ENCODE measurements at places on chromosomes 2 and 18. TPM values are rescaled to one million over a fixed set of nuclear protein-coding genes. Genes with fewer than 3 reads are reported as not detected.
A peak's percentile ranks its signal among the peaks of the same experiment; 100 is the strongest.

DNA sequence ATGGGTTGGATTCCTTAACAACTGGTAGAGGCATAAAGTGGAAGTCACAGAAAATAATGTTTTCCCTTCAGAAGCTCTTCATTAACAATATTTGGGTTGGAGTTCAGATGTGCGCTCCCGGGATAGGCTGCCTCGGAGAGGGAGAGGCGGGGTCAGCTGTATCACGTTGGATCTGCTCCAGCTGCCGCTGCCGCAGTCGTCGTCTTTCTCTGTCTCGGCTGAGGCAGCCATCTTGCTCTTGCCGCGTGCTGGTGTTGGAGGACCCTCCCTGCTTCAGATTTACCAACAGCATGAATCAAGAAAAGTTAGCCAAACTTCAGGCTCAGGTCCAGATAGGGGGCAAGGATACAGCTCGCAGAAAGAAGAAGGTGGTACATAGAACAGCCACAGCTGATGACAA is 35.1 kb downstream of the TANC1 start:
- no peaks in the 10 kb centered on the region for H3K36me3 ChIP-seq
- no peak overlapping the region for H3K27ac ChIP-seq
- H3K27me3 ChIP-seq = no peaks in the 10 kb centered on the region
- H3K4me1 ChIP-seq = peaks cover 9% of the 10 kb centered on the region

KIAA2012 gene
- not detected for total RNA-seq

CRYBA2 gene
- total RNA-seq = not detected

CFC1 gene
- not detected for total RNA-seq

C2orf15 gene
- 1.4 TPM for total RNA-seq

FAP gene
- total RNA-seq = 1.5 TPM

DNA sequence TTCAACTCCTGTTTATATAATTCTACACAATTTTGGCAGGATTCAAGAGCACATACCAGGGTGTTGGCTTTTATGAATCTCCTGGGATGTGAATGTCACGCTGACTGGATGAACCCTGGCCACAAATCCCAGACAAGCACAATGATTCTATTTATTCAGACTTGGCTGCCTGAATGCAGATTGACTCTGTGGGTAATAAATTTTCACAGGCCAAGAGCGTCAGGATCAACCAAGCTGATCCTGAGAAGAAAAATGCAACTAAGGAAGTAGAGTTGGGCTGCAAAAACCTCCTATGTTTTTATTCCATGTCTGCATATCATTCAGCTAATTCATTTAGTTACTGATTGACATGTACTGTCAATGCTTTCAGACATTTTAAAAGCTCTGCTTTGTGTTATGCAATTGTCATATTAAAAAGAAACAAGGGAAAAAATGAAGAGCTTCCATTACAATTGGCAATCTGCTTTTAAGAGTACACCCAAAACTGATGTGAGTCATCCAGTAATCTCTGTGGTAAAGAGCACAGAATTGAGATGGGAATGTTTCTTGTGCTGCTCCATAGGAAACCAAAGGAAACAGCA is 173.0 kb upstream of the REV1 start:
- no peaks in the 10 kb centered on the region for H3K27me3 ChIP-seq
- H3K4me1 ChIP-seq = no peaks in the 10 kb centered on the region
- no peak overlapping the region for H3K27ac ChIP-seq
- no peak for DNase-seq
- H3K4me3 ChIP-seq = no peak overlapping the region

- H3K27ac ChIP-seq = peak overlapping the region; percentile 77
- H3K4me3 ChIP-seq = no peak overlapping the region
- DNase-seq = peak; percentile 86
- H3K36me3 ChIP-seq = peaks cover 11% of the 10 kb centered on the region
Measured at GRCh38 chr2:65064728-65065552, 8.7 kb downstream of the CEP68 start.

DNA sequence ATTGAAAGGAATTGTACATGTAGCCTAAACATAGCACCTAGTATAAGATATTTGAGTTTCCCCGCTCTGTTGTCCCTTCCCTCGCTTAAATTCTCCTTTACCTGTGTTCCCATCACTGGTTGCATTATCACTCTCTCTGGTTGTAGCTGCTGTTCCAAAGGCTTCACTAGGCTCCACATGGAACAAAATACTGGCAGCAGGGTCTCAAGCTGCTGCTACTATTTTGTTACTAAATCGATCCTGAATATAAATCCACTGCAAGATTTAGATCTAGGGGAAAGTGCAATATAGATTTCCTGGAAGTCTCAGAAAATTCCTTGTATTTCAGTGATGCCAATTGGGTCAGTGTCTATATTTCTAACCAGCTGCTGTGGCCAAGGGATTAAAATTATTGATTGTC is 443.5 kb downstream of the SATB2 start:
- DNase-seq = no peak
- H3K36me3 ChIP-seq = no peaks in the 10 kb centered on the region
- no peaks in the 10 kb centered on the region for H3K4me1 ChIP-seq
- no peak overlapping the region for H3K27ac ChIP-seq

DNA sequence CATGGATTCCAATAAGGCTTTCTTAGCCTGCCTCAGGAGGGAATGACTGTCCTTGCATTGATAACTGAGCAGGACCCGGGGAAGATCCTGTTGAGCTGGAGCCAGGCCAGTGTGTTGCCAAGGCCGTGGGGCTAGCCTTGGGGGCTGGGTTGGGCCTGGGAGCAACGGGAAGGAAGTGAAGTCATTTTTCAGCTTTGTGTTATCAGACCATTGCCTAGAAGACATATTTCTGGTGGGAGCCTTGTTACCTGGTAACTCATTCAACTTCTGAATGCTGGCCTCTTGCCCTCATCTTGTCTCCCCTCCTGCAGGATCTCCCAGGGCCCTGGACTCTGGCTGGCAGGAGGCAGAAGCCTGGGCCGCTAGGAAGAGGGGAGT is 92.7 kb upstream of the MGAT5 start:
- peak; percentile 85 for DNase-seq
- H3K36me3 ChIP-seq = peaks cover 6% of the 10 kb centered on the region
- H3K27ac ChIP-seq = peak overlapping the region; percentile 82
- peaks cover 80% of the 10 kb centered on the region for H3K4me1 ChIP-seq
- H3K27me3 ChIP-seq = no peaks in the 10 kb centered on the region
- H3K4me3 ChIP-seq = no peak overlapping the region

DNA sequence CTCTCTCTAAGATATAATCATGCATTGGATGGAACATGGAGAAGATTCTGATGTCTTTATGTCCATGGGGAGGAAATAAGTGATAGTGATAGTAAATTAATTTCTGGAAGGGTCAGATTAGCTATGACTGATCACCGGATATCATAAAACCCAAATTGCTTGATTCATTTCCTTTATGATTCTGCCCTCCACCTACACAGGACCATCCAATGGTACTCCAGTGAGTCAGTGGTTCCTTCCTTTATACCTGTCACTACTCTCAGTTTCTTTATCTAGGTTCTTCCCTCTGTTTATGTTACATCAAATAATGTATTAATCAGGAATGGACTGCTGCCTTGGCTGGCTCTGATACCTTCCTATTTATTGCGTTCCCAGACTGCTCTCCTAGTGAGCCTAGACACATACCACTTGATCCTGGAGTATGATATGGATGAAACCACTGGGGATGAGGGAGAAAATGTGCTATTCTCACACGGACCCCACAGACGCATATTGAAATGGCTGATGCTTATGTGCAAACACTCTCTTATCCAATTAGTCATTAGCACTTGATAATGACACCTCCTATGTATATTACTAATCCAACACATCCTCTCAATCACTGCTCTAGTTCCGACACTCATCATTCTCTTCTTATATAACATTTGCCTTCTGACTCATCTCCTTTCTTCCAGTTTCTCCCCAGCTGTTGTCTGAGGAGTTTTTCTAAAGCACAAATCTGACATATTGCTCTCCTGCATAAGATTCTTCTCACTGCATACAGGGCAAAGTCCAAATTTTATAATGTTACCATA is 315.6 kb downstream of the INSIG2 start:
- H3K36me3 ChIP-seq = no peaks in the 10 kb centered on the region
- no peaks in the 10 kb centered on the region for H3K4me1 ChIP-seq
- no peak overlapping the region for H3K27ac ChIP-seq
- peaks cover 18% of the 10 kb centered on the region for H3K27me3 ChIP-seq

DNA sequence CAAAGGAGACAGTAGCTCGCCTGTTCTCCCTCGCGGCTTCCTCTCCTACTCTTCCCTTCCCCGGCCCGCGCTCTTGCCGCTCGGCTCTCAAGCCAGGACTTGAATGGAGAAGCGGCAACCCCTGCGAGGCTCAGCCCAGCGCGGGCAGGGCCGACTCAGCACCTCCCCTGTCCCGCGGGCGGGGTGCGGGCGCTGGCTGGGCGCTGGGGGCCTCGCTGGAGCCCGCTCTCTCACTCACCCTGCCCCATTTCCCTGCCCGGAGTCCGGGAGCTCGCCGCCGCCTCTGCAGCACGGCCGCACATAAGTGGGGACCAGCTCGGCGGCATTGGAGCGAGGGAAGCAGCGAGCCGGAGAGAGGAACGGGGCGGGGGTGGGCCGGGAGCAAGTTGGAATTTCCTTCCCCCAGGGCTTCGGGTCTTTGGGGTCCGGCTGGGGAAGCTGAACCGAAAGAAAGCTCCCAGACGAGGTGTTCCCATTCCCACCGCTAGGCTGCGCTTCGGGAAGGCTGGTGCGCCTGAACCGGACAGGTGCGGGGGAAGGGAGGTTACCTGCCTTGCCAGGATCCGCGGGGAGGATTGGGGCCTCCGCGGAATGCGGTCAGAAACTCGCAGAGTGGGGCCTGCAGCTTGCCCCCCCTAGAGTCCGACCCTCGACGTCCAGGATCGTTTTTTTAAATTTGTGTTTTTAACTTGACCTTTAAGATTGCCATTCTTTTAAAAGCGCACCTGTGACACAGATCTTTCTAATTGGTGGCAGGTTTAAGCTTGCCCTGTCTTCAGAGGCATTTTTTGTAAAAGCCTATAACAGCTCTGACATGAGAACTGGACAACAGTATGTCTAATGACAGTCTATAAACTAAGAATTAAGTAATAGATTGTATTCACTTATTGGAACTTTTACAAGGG is at the start of gene COBLL1:
COBLL1 (minus strand) TSS at position 105 of the 905 bp plus-strand sequence. CDS start 627 bp downstream, outside the sequence.
- peak within 1 kb of the TSS; percentile 71 for H3K27ac ChIP-seq
- peaks cover 54% of the 10 kb centered on the region for H3K4me1 ChIP-seq
- peak within 1 kb of the TSS; percentile 86 for H3K4me3 ChIP-seq
- no peaks in the 10 kb centered on the region for H3K36me3 ChIP-seq
- peaks cover 20% of the 10 kb centered on the region for H3K27me3 ChIP-seq

GRCh38 chr2:10481055-10481665 is 33.0 kb upstream of the ODC1 start:
- H3K36me3 ChIP-seq = no peaks in the 10 kb centered on the region
- H3K4me3 ChIP-seq = no peak overlapping the region
- H3K27ac ChIP-seq = no peak overlapping the region
- DNase-seq = peak; percentile 19
- peaks cover 5% of the 10 kb centered on the region for H3K4me1 ChIP-seq
- no peaks in the 10 kb centered on the region for H3K27me3 ChIP-seq

ARHGEF4 gene
- 0.43 TPM for total RNA-seq

PRADC1 gene
- total RNA-seq = 12.9 TPM

GRCh38 chr2:187324631-187325030 is 123.4 kb downstream of the CALCRL start:
- no peaks in the 10 kb centered on the region for H3K36me3 ChIP-seq
- no peak overlapping the region for H3K4me3 ChIP-seq
- no peaks in the 10 kb centered on the region for H3K27me3 ChIP-seq
- DNase-seq = no peak

GRCh38 chr2:43484323-43484930 is 111.4 kb downstream of the THADA start:
- no peak for DNase-seq
- peaks cover 13% of the 10 kb centered on the region for H3K4me1 ChIP-seq
- H3K27ac ChIP-seq = peak overlapping the region; percentile 53

CHST9 gene
- total RNA-seq = 18.6 TPM

DNA sequence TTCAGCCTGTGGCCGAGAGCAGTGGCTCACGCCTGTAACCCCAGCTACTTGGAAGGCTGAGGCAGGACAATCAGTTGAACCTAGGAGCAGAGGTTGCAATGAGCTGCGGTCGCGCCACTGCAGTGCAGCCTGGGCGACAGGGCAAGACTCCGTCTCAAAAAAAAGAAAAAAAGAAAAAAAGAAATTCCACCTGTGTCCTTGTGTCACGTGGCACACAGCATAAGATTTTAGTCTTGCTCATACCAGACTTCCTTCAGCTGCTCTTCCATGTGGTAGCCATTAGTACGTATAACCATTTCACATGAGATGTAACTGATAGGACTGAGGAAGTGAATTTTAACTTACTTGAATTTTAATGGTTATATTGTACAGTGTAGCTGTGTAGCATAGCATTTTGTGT is 4.0 kb downstream of the NOP58 start:
- no peak overlapping the region for H3K4me3 ChIP-seq
- no peak overlapping the region for H3K27ac ChIP-seq
- H3K27me3 ChIP-seq = no peaks in the 10 kb centered on the region
- no peaks in the 10 kb centered on the region for H3K36me3 ChIP-seq

TUBA4B gene
- not detected for total RNA-seq

METTL5 gene
- 26.7 TPM for total RNA-seq

- H3K27ac ChIP-seq = no peak overlapping the region
- no peak overlapping the region for H3K4me3 ChIP-seq
- H3K36me3 ChIP-seq = peaks cover 3% of the 10 kb centered on the region
- no peaks in the 10 kb centered on the region for H3K4me1 ChIP-seq
- no peak for DNase-seq
Measured at GRCh38 chr18:75034937-75035336, 174.0 kb downstream of the PTGR3 start.

DNA sequence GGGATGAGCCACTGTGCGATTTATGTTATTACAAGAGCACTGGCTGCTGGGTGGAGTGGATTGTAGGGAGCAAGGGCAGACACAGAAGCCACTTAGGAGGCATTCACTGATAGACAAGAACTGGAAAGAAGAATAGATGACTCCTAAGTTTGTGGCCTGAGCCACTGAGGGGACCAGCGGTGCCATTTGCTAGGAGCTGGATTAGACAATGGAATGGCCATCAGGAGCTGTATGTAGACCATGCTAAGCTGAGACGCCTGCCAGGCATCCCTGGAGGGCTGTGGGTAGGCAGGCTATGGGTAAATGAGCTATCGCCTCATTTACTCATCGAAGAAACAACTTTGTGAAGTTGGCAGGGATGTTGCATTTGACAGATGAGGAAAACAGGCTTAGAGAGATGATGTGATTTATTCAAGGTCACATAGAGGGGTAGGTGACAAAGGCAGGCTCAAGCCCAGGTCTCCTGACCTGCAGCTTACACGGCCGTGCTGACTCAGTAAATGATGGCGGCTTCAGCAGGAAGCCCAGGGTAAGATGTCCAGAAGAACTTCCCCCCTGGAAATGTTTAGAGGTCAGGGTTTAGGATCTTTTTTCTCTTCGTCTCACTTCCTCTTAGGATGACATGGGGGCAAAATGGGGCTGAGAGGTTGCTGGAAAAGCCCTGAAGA is 2.8 kb downstream of the MFSD2B start:
- H3K4me1 ChIP-seq = peaks cover 3% of the 10 kb centered on the region
- no peaks in the 10 kb centered on the region for H3K36me3 ChIP-seq
- H3K4me3 ChIP-seq = no peak overlapping the region
- DNase-seq = no peak

GRCh38 chr2:6878549-6878948 is 972 bp downstream of the RSAD2 start:
- peaks cover 76% of the 10 kb centered on the region for H3K4me1 ChIP-seq
- H3K27me3 ChIP-seq = no peaks in the 10 kb centered on the region
- no peak for DNase-seq
- H3K4me3 ChIP-seq = peak overlapping the region; percentile 52
- no peak overlapping the region for H3K27ac ChIP-seq
- H3K36me3 ChIP-seq = no peaks in the 10 kb centered on the region

CCDC178 gene
- total RNA-seq = 8.0 TPM

Measured in spleen (tissue), 13 donors.